ENCODE measurements at places on chromosomes 11 and 22.

- DNase-seq = no peak
Measured at GRCh38 chr22:20771918-20772625, 1.8 kb upstream of the SERPIND1 start.

DNA sequence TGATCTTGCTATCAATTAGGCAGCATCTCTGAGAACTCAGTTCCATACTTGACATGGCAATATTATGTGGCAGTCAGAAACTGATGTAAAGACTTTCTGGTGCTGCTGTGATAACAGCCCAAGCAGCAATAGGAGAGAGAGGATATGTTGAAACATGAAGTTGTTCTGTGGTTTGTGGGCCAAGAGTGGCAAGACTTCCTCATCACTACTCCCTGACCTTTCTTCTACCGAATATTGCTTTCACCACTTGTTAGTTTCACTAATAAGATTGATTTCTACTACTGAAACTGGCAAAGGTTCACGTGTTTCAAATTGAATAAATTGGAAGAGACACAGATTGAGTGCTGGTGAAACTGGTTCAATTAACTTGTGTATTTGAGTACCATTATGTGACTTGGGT, 852.6 kb upstream of the RAG2 start:
- no peak for DNase-seq

GRCh38 chr11:115256397-115257197, 247.6 kb downstream of the CADM1 start:
- no peak for DNase-seq

GRCh38 chr11:70483077-70483861, 84.9 kb downstream of the CTTN start:
- peak; percentile 22 for DNase-seq

GRCh38 chr11:77886401-77886800, 65.5 kb downstream of the AAMDC start:
- no peak for DNase-seq
